ENCODE measurements at places on chromosomes 12 and 14.

- DNase-seq, result no peak
Measured at GRCh38 chr14:56149995-56150394, 31.8 kb downstream of the PELI2 start.

DNA sequence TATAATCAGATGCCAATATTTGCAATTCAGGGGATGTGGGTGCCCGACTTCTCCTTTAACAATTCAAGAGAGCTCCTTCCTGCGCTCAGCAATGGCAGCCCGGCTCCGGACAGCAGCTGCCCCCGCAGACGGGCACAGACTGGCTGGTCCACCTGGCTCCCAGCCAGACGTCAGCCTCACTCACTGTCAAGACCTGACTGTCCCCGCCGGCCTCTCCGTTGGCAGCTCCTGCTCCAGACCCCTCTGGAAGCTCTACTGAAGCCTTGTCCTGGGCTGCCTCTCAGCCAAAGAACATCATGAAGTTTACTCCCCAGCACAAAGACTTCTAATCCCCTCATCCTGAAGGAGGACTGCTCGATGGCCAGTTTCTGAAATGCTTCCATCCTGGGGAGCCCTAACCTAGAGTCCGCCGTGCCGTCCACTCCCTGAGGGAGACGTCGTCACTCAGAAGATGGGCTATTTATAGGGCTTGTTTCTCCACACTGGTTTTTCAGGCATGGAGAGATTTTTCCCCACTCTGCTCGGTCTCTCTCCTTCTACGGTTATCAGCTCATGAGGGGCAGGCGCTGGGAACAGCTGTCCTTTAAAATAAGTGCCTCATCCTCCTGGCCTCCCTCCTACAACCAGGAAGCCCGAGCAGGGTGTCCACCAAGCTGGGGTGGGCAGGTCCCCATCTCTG lies 126.2 kb downstream of the RFLNA start:
- no peak for DNase-seq

GRCh38 chr14:38512236-38512635 lies 256.3 kb upstream of the CLEC14A start:
- DNase-seq, result no peak

- no peak for DNase-seq
Measured at GRCh38 chr12:2288001-2288400, 235.2 kb downstream of the CACNA1C start.

GRCh38 chr14:85248881-85249635 lies 280.9 kb upstream of the FLRT2 start:
- DNase-seq, result no peak

GRCh38 chr12:122841544-122842321 lies 6.5 kb downstream of the HIP1R start:
- DNase-seq, result no peak

DNA sequence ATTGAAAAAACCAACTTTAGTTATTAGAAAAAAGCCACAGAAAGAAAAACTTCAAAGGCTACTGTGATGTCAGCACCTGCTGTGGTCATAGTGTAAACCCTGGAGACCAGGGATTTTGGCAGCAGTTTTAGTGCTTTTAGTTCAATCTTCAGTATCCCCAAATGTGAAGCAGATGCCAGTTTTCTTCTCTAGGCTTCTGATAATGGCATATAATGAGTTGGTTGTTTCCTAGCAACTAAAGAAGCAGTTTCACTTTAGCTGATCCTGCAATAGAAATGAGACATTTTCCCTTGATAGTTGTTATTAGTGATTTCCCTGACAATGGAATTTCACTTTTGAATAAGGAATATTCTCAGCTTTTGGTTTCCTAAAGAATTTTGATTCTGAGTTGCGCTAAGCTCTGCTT lies 131.2 kb downstream of the NUBPL start:
- DNase-seq, result no peak

GRCh38 chr12:15931590-15932053 lies 20.5 kb downstream of the DERA start:
- no peak for DNase-seq

DNA sequence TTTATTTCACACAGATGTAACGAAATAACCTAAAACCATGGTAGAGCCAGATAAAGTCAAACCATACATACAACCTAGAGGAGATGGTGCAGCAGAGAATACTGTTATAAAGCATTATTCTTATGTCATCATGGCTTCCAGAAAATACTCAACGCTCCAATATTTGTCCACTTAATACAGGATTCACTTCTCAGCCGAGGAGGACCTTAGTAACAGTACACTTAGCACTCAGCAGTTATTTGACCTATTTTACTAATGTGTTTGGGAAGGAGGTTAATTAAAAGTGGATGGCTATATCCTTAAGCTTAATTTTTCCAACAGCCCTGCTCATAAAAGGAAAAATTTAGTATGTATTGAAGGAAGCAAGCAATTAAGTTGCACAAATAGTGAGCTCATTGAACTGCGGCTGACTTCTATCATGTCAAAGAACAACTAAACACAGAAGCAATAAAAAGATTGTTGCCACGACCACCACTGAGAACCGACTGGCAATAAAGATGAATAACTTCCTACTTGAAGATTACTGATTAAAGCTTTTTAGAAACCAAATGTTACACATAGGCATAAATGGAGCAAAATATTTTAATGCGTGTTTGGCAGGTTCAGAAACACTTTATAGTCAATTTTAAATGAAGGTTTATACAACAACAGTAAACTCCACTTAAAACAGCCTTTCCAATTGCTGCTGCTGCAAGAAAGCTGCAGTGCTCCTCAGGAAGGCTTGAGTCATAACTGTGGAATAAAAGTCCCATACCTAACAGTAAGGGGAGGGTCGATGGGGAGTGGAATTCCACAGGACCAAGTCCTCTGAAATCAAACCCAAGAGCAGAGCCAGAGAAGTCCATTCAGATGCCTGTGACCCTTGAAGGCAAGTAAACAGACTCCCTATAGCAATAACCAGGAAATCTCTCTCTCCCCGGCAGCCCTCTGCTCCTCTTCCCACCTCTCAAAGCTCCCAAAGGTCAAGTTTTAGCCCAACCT lies 218.9 kb upstream of the CDKN3 start:
- no peak for DNase-seq

DNA sequence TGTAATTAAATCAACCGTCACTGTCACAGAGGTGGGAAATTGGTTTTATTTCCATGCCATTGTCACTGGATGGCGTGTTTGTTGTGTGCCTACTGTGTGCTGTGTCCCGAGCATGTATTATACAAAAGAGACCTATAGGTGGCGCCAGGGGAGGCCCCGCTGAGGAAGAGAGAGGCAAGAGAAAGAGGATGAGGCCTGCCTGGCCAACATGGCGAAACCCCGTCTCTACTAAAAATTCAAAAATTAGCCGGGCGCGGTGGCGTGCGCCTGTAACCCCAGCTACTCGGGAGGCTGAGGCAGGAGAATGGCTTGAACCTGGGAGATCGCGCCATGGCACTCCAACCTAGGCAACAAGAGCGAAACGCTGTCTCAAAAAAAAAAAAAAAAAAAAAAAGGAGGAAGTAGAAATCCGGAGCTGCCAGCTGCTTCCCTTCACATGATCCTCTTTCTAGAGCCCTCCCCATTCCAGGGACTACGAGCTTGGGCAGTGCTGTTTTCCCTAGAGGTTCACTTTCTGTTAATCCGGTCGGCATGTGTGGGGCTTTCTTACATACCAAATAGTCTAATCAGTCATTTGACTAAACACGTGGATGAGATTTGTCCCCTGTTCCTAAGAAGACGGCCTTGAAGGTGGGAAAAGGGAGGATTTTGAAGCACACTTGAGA lies 6.4 kb upstream of the CCDC175 start:
- no peak for DNase-seq

DNA sequence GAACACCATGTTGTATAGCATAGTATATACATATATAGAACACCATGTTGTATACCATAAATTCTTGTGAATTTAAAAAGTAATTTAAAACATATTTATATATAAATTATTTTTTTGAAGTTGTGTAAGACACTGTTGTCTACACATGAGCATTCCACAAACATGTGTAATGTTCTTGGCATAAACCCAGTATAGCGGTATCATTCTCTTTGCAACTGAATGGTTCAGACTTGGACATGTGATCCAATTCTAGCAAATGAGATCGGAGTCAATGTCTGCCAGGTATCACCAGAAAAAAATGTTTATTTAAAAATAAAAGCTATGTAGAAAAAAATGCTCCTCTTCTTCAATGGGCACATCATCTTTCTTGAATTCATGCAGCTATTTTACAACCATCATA lies 33.9 kb downstream of the CEP290 start:
- DNase-seq, result no peak

- no peak for DNase-seq
Measured at GRCh38 chr12:56644654-56645053, 1.1 kb downstream of the ATP5F1B start.

- DNase-seq, result no peak
Measured at GRCh38 chr12:105907982-105908381, 230.8 kb downstream of the NUAK1 start.

- no peak for DNase-seq
Measured at GRCh38 chr12:42260518-42260917, 22.5 kb upstream of the YAF2 start.

DNA sequence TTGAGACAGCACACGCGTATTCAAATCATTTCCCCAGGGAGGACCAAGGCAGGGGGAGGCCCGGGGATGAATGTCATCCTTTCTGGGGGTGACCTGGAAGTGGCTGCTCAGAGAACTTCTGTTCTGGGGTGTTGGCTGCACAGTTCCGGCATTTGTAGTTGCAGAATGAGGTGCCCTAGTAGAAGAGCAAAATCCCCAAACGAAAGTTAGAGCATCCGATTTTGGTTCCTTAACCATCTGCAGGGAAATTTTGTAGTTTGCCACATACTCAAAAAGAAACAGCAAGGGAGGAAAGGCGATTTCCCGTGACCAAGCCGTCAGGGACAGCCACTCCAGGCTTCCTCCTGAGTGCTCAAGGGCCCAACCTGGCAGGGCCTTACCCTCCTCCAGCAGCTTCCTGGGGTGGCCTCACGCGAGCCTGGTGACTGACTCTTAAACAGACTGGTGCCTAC lies 13.0 kb upstream of the TRAF3 start:
- DNase-seq, result no peak

- DNase-seq, result no peak
Measured at GRCh38 chr12:98828802-98829600, 183.9 kb downstream of the APAF1 start.

DNA sequence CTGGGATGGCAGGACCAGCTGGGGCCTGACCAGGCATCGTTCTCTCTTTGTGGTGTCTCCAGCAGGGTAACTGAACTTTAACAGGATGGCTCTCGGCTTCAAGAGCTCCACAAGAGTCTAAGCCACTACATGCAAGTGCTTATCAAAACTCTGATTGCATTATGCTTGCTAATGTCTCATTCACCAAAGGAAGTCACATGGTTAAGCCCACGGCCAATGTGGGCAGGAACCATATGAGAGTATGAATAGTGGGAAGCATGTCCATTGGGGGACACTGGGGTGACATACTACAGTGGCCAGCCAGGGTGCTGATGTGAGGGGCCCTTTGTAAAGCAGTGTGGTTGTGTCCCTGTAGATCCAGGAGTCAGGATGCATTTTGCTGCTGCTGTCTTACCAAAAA lies 35.0 kb upstream of the KCNA5 start:
- no peak for DNase-seq

DNA sequence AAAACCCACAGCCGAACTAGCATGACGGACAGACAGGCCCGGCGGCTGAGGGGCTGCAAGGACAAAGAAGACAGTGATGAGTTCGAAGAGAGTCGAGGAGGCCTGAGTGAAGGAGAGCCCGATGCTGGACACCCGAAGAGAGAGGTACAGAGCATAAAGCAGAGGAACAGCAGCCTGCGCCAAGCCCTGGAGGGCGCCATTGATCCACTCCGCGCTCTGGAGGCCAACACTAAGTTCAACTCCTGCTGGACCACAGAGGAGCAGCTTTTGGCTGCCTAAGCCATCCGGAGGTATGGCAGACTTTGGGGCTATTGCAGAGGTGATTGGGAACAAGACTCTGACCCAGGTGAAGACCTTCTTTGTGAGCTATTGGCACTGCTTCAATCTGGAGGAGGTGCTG lies 7.8 kb upstream of the PLXNC1 start:
- DNase-seq, result no peak

- no peak for DNase-seq
Measured at GRCh38 chr14:22824711-22825359, 4.9 kb upstream of the MRPL52 start.

GRCh38 chr12:79662046-79662811 lies 28.5 kb downstream of the PAWR start:
- DNase-seq, result no peak

DNA sequence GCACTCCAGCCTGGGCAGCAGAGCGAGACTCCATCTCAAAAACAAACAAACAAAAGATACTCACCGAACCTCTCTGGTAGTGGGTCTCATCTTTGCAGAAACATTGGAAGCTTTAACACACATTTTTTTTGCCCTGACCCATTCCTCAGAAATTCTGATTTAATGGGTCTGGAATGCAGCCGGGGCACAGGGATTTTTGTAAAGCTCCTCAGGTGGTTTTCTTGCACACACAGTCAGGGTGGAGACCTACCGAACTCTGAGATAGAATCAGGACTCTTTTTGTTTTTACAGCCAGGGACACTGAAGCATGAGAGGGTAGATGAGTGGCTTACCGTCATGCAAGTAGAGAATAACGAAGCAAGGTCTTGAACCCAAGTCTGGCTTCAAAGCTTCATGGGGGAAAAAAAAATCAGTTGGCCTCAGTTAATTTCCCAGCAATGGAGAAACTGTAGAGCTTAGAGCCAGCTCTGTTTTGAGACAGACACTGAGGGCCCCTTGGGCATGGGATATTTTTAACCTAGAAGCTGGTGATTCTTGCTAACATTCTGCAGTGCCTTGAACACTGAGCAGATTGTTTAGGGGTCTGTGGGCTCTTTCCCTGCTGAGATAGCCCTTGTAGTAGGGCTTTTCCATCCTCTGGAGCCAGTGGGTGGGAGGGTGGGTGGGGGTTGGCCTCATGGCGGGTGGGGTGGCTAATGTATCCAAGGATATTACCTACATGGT lies 4.8 kb downstream of the RNU4-2 start:
- no peak for DNase-seq

DNA sequence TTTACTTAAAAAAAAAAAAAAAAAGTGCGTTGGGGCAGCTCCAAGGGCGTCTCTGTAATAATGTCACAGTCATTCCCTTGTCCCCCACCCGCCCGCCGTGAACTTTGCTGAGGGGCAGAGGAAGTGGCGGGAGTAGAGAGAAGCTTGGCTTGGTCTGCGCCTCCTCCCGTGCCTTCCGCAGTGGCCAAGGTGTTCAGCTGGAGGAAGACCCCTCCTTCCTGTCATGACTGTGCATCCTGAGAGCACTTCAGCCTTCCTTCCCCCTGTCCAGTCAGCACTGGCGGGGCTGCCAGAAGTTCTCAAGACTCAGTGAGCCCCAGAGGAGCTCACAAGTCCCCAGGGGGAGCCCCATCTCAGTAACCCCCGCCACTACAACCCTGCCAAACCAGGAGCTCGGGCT lies 32.2 kb downstream of the AACS start:
- no peak for DNase-seq

GRCh38 chr12:25889185-25889584 lies 69.3 kb upstream of the RASSF8 start:
- DNase-seq, result no peak

Data from stimulated activated CD8-positive, alpha-beta memory T cell treated with anti-CD3 and anti-CD28 coated beads, Interleukin-7, amount 100 ng/mL, for 24 hours (primary cell).